ENCODE measurements at places on chromosomes 6 and 20.

DNA sequence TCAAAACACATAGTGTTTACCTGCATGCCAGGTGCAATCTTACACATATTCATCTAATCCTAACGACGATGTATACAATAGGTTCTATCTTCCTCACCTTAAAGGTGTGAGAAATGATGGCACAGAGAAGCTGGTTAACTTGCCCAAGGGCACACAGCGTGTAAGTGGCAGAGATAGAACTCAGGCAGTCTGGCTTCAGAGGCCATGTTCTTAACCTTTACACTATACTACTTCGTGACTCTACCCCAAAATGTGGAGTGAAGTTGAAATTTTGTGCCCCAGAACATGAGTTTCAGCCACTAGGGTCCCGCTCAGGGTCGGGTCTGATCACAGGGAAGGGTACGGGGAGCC, 584 bp downstream of the VPS52 start:
- DNase-seq: no peak

- DNase-seq: no peak
Measured at GRCh38 chr6:91852252-91852651, 1265.4 kb upstream of the MAP3K7 start.

DNA sequence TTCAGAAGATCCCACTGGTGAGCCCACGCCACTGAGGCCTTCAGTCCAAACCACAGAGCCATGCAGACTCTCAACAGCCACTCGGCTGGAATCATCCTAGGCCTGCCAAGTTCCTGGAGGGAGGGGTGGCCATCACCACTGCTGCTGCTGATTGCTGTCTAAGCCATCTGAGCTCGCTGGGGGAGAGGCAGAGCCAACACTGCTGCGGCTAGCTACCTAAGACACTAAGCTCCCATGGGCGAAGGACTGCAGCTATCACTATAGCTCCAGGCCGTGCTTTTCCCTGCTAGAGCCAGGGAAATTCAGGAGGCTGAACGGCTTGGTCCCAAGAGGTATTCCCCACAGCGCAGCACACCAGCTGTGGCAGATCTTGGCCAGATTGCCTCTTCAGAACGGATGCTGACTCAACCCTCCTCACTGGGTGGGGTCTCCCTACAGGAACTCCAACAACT, 73.6 kb downstream of the TBC1D32 start:
- no peak for DNase-seq

DNA sequence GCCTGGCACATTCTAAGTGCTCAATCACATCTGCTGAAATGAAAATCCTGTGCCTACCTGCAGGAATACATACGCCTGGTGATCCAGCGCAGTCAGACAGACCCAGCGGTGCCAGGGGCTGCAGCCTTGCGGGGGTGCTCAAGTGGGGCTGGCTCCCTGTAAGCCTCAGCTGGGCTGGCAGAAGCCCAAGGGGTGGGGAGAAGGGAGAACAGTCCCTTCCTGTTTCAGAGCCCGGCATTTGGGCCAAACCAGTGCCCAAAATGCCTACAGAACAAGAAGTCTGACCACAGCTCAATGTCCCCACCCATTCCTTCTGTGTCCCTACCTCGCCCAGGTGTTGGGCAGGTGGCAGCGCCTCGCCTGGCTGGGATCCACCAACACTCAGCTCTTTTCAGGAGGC, 22.6 kb downstream of the KCNK15 start:
- no peak for DNase-seq

DNA sequence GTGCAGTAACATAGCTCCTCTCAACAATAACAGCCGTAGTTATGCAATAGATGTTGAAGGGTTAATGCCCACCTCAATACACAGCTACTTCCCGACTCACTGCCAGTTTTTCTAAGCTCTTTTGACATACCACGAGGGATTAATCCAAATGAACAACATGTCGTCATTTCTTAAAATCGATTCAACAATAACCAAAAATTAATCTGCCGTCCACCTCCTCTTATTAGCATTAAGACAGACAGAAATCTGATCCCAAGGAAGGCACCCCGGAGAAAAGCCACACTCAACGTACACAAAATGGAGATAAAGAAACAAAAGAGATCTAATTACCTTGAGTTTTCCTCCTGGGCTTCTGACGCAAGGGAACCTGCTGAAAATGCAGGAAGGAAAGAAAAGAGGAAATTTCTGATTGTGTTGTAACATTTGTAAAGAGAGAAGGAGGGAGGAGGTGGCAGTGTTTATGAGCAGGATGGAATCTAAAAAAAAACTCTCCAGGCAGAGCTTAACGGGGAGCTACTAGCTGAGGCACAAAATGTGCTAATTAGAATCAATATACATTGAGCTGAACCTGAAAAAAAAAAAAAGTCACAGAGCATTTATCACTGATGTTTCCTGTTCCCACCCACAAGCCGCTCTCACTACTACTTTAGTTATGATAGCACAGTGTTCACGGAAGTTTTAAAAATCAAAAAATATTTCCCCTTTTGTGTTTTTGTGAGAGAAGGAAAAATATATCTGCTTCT, 109.3 kb downstream of the IPCEF1 start:
- DNase-seq: no peak

- DNase-seq: no peak
Measured at GRCh38 chr6:92446052-92446451, 973.3 kb downstream of the EPHA7 start.
